ENCODE measurements at places on chromosomes 12 and 14.

DNA sequence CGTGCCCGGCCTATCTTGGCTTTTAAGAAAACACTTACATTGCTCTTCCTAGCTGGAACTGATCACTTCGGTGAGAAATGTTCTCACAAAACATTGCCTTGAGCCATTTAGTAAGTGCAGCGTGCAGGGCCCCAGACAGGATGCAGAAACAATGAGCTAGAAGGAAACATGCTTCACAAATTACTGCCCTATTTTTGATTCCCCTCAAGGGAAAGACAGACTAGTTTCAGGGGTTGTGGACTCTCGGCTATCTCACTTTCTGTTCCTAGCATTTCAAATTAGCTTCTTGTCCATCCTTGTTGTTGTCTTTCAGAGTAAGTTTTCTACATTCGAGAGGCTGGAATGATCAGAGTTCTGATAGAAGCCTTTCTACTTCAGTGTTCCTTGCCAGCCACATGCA, 21.6 kb downstream of the TGFB3 start:
- DNase-seq, result no peak

GRCh38 chr12:66365718-66366490, 63.6 kb downstream of the HELB start:
- no peak for DNase-seq

DNA sequence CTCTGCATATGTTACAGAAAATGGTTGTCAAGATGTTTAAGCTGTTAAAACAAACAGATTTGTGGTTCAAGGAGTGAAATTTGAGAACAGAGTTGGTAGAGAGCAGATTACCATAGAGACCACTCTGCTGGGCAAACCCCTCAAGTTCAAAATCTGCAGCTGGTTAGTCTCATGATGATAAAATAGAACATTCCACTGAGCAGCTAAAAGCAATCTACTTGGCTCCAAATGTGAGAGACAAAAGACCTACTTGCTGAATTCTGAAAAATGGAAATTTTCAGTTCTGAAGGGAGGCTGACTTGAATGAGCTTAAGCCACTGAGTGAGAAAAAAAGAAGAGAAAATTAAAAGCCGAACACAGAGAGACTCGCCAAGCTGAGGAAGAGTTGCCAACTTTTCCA, 519.3 kb downstream of the NOVA1 start:
- no peak for DNase-seq

- no peak for DNase-seq
These were observed 59.9 kb downstream of the PRKAB1 start for GRCh38 chr12:119727600-119728443.

DNA sequence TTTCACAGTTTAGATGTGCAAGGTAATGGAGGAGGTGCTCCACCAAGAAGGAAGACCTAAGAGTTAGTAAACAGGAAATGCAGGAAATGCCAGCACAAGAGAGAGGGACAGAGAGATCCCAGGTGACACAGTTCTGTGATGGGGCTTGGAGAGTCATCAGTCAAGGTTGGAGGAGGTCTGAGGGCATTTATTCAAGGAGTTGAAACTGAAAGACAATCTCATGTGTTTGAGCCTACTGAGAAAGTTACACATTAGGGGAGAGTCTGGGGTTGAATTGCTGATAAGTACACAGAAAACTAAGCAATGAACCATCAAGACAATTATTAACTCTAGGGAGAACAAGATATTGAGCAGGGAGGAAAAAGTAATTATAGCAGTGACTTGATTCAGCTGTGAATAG, 138.5 kb downstream of the ANO6 start:
- DNase-seq, result no peak

DNA sequence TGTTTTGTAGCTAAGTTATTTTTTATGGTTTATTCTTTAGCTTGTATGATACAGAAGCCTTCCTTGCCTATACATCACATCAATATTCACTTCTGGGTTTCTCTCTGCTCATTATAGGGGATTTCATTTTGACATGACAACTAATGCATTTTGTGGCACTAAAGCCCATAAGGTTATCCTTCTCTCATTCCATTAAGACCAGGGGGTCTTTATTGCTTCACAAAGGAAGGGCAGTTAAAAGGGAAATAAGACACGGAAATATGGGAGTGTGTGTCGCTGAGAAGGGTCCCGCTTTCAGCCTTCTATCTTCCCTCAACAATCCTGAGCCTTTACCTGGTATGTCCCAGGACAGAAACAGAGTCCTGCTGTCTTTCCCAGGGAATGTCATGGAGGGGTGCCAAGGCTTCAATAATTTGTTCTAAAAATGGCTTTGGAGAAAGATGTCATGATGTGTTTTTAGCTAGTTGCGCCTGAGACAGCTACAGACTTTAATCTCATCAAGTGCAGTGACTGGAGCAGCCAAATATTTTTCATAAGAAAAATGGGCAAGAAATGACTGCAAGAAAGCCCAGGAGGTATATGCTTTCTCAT, 1145.4 kb upstream of the TMEM132C start:
- DNase-seq, result no peak

- DNase-seq, result no peak
These were observed 359.3 kb downstream of the TMTC2 start for GRCh38 chr12:83046019-83046418.
